ENCODE measurements at places on chromosomes 4 and X. TPM values are rescaled to one million over a fixed set of nuclear protein-coding genes. Genes with fewer than 3 reads are reported as not detected.

Gene DSPP
- total RNA-seq = 0.09 TPM

Gene GRIA2
- not detected for total RNA-seq

Gene TLR10
- 0.38 TPM for total RNA-seq

Gene ASB9
- 3.4 TPM for total RNA-seq

GRCh38 chr4:90883519-90883918 is 756.3 kb downstream of the CCSER1 start:
- H3K27ac ChIP-seq = no peak overlapping the region
- H3K4me3 ChIP-seq = no peak overlapping the region
- no peaks in the 10 kb centered on the region for H3K27me3 ChIP-seq
- DNase-seq = no peak

- H3K4me3 ChIP-seq = no peak overlapping the region
- no peak overlapping the region for H3K27ac ChIP-seq
- no peaks in the 10 kb centered on the region for H3K36me3 ChIP-seq
- DNase-seq = no peak
- no peaks in the 10 kb centered on the region for H3K27me3 ChIP-seq
Measured at GRCh38 chrX:31331928-31332327, 260.1 kb upstream of the FTHL17 start.

GRCh38 chr4:126628933-126629332 is 1003.8 kb upstream of the INTU start:
- H3K4me3 ChIP-seq = no peak overlapping the region
- H3K27me3 ChIP-seq = no peaks in the 10 kb centered on the region
- no peak overlapping the region for H3K27ac ChIP-seq

DNA sequence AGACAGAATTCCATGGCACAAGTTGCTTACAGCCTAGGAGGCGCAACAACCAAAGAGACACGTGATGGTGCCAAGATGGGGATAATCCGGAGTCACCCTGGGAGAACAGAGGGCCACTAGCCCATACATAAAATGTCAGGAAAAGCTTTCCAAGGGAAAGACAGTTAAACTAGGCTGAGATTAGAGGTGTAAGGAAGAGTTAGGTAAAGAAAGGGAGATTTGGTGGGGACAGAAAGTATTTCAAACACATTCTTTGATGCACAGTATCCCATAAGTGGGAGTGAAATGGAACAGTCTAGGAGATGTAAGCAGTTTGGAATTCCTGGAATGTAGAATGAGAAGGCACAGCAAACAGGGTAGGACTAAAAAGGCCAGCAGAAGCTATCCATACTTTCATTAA is 860.9 kb upstream of the LCORL start:
- H3K4me3 ChIP-seq = no peak overlapping the region
- H3K27ac ChIP-seq = no peak overlapping the region
- H3K4me1 ChIP-seq = no peaks in the 10 kb centered on the region
- H3K27me3 ChIP-seq = no peaks in the 10 kb centered on the region

- no peaks in the 10 kb centered on the region for H3K36me3 ChIP-seq
- no peak overlapping the region for H3K27ac ChIP-seq
- no peaks in the 10 kb centered on the region for H3K4me1 ChIP-seq
- no peak for DNase-seq
Measured at GRCh38 chr4:95867919-95868318, 28.0 kb downstream of the PDHA2 start.

- H3K27ac ChIP-seq = no peak overlapping the region
- DNase-seq = no peak
- H3K4me1 ChIP-seq = no peaks in the 10 kb centered on the region
- no peaks in the 10 kb centered on the region for H3K27me3 ChIP-seq
Measured at GRCh38 chr4:43456383-43456782, 563.9 kb downstream of the GRXCR1 start.

GRCh38 chrX:109632906-109633504 is 8.0 kb upstream of the KCNE5 start:
- no peak overlapping the region for H3K4me3 ChIP-seq
- no peaks in the 10 kb centered on the region for H3K27me3 ChIP-seq
- no peak for DNase-seq
- H3K27ac ChIP-seq = no peak overlapping the region
- no peaks in the 10 kb centered on the region for H3K4me1 ChIP-seq

- no peaks in the 10 kb centered on the region for H3K27me3 ChIP-seq
- H3K4me1 ChIP-seq = no peaks in the 10 kb centered on the region
- H3K4me3 ChIP-seq = no peak overlapping the region
Measured at GRCh38 chr4:138341739-138342415, 99.7 kb upstream of the SLC7A11 start.

DNA sequence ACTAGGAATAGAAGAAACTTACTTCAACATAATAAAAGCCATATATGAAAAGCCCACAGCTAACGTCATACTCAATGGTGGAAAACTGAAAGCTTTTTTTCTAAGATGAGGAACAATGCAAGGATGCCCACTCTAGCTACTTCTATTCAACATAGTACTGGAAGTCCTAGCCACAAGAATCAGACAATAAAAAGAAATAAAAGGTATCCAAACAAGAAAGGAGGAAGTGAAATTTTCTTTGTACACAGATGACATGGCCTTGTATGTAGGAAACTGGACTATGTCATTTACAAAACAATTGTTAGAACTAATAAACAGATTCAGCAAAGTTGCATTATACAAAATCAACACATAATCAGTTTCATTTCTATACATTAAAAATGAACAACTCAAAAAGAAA is 25.5 kb upstream of the NXT2 start:
- H3K36me3 ChIP-seq = no peaks in the 10 kb centered on the region
- no peak for DNase-seq
- no peaks in the 10 kb centered on the region for H3K27me3 ChIP-seq
- H3K4me3 ChIP-seq = no peak overlapping the region

DNA sequence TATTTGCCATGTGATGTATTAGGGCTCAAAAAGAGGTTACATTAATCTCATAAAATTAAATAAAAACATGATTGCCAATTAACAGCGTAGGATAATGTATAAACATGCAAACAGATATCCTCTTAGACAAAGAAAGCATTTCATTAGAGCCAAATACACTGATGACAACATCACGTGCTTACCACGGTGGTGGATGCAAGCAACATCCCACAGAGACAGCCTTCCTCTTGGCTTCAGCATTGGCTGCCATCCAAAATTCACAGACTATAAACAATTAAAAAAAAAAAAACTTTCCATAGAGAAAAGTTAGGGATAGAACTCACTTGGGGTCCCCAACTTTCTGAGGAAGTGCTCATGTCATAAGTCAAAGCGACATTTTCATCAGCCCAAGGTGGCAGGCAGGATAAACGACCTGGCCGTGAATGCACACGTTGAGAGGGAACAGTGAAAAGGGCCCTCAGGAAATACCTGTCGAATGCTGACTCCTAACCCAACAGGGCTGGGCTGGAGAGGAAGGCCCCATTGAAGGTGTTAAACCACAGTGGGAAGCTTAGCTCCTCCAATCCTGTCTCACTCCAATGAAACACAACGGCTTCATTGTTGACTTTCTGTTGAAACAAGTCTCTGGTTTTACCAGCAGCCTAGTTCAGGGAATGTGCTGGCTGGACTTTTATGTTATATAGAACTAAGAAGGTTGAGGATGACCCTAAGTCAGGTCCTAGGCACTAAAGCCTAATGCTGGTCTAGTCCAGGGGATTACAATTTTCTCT is 48.4 kb downstream of the IDS start:
- H3K27ac ChIP-seq = no peak overlapping the region
- H3K4me1 ChIP-seq = no peaks in the 10 kb centered on the region
- no peak overlapping the region for H3K4me3 ChIP-seq
- no peaks in the 10 kb centered on the region for H3K27me3 ChIP-seq
- DNase-seq = no peak

Data from esophagus squamous epithelium (tissue), 5 donors.